CD4-positive, alpha-beta T cell treated with Interleukin-6 at 100 ng/mL for 8 hours (primary cell): ENCODE measurements at places on chromosomes 5 and 9.

GRCh38 chr5:82162573-82162972 lies 115.6 kb downstream of the RPS23 start:
- no peak for DNase-seq

DNA sequence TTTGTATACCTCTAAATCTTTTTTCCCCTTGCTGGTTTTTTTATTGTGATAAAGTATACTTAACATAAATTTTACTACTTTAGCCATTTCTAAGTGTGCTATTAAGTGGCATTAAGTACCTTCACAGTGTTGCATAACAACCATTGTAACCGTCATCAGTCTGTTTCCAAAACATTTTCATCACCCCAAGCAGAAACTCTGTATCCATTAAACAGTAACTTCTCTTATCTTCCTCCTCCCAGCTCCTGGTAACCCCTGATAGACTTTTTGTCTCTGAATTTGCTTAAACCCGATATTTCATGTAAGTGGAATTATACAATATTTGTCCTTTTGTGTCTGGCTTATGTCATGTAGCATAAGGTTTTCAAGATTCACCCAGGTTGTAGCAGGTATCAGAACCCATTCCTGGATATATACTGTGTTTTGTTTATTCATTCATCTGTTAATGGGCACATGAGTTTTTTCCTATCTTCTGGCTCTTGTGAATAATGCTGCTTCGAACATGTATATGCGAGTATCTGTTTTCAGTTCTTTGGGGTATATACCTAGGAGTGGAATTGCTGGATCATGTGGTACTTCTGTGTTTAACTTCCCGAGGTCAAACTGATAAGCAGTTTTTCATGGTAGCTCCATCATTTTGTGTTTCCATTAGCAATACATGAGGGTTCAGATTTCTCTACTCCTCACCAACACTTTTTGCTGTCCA lies 66.4 kb downstream of the EHMT1 start:
- DNase-seq = no peak

DNA sequence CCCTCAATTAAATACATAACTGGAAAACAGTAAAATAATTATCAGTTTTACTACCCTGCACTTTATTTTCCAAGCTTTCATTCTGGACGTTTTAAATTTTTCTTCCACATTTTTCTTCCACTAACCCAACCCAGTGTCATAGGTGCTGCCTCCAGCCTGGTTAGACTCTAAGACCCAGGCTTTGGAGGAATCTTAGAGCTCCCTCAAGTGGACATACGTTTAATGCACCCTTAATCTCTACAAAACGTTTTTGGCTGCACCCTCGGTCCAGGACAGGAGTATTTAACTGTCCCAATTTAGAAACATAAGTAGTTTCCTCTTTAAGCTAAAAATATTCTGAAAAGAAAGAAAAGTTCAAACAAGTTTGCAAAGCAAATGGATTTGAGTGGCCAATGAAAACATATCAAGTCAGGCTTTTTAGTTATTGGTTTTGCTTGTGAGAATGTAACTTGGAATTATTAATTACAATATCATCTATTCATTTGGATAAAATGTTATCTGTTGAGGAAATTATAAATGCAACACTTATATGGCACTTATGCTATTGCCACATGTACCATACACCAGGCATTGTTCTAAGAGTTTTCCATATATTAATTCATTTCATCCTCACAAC lies 38.9 kb downstream of the CDH6 start:
- no peak for DNase-seq

DNA sequence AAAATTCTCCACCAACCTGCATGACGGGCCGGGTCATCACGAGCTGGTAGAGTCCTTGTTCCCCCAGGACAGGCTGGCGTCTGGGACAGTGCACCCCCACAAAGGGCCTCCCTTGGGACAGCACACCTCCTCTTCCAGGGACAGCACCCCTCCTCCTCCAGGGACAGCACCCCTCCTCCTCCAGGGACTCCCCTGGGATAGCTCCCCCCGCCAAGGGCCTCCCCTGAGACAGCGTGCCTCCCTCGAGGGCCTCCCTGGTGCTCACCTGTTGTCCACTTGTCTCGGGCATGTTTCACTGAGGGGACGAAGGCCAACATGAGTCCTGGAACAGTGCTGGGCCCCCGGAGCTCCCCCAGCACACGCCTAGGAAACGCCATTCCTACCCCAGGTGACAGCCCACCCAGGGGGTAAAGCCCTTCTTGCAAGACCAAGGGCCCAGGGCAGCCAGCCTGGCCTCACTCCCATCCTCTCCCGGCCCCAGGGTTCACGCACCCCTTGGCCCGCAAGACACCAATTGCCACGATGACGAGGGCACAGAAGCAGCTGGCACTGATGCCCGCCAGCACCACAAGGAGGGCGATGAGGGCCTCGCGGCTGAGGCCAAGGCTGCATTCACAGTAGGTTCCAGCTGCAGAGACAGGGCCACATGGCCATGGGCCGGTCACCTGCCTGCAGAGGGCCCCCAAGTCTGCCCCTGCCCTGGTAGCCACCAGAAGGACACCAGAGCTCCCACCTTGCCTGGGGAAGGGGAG lies 531 bp downstream of the TMEM210 start:
- DNase-seq = no peak

- DNase-seq = no peak
Observed at GRCh38 chr5:60794691-60795090, 49.4 kb downstream of the ELOVL7 start.

- no peak for DNase-seq
Observed at GRCh38 chr9:28394774-28395173, 821.5 kb upstream of the C9orf72 start.

DNA sequence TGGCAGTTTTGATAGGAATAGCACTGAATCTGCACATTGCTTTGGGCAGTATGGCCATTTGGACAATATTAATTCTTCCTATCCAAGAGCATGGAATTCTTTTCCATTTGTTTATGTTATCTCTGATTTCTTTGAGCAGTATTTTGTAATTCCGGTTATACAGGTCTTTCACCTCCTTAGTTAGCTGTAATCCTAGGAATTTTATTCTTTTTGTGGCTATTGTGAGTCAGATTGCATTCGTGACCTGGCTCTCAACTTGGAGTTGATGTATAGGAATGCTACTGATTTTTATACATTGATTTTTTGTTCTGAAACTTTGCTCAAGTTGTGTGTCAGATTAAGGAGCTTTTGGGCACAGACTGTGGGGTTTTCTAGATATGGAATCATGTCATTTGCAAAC lies 24.0 kb downstream of the TMEM161B start:
- no peak for DNase-seq

DNA sequence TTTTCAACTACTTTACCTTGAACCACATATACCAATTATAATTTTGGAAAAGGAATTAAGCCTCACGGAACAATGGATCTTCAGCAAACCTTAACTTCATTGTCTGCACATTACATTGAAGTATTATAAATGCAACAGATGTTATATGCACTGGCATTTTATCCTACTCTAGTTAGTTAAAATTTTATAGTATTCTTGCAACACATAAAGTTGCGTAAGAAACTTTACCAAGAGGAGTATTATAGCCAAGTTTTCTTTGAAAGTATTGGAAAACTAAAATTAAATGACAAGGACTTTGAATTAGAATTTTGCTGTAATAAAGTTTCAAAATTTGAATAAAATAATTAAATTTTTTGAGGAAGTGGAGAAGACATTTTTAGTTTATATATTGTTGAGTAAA lies 63.4 kb upstream of the SREK1 start:
- DNase-seq = no peak

- no peak for DNase-seq
Observed at GRCh38 chr5:41598011-41598410, 87.6 kb upstream of the PLCXD3 start.
